ENCODE measurements at places on chromosomes 4 and X. TPM values are rescaled to one million over a fixed set of nuclear protein-coding genes. Genes with fewer than 3 reads are reported as not detected.

ZNF674 gene
- total RNA-seq, result 4.0 TPM

RNF150 gene
- total RNA-seq, result 0.22 TPM

TGIF2LX gene
- total RNA-seq, result not detected

TEX11 gene
- not detected for total RNA-seq

MAGEA10 gene
- total RNA-seq, result not detected
